ENCODE measurements at places on chromosomes 6 and 20.

GRCh38 chr6:71706523-71706922, 179.8 kb upstream of the RIMS1 start:
- no peak for DNase-seq

DNA sequence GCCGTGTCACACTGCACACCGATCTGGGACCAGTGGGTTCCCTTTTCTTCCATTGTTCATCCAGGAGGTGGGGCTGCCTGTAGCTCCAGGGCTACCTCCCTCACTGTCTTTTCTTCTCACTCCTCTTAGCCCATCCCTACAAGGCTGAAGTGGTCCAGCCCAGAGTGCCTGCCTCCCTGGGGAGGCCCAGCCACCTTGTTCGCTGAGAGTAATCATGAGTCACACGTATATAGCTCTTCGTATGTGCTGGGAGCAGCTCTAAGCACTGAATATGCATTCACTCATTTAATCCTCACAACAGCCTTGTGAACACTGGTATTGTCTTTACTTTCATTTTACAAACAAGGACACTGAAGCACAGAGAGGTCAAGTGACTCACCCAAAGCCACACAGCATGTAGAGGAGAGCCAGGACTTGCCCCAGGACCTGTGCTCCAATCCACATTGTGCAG, 14.7 kb upstream of the CCDC167 start:
- peak; percentile 22 for DNase-seq

GRCh38 chr6:136104556-136104955, 145.6 kb downstream of the MTFR2 start:
- no peak for DNase-seq

DNA sequence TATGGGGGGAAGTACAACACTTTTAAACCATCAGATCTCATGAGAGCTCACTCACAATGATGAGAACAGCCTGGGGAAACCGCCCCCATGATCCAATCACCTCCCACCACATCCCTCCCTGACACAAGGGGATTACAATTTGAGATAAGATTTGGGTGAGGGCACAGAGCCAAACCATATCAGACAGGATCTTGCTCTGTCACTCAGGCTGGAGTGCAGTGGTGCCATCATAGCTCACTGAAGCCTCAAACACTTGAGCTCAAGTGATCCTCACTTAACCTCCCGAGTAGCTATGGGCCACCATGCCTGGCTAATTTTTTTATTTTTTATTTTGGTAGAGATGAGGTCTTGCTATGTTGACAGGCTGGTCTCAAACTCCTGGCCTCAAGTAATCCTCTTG, 5.1 kb upstream of the IYD start:
- no peak for DNase-seq

DNA sequence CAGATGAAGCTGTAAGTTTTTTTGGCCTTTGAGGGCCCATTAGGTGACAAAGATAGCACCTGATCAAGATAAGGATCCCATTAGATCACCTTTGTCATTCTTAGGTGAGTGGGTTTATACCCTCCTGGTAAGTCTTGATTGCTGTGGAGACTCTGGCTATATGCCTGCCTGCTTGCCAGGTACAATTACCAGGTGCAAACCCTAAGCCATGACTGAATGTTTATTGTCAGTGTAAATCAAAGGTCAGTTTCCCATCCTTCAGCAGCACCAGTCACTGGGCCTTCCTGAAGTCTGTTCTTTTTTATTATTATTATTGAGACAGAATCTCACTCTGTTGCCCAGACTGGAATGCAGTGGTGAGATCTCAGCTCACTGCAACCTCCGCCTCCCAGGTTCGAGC, 106.4 kb upstream of the FOXO3 start:
- DNase-seq: no peak

- no peak for DNase-seq
These were observed 3.6 kb downstream of the ESR1 start for GRCh38 chr6:151811081-151811480.

- no peak for DNase-seq
These were observed 77.1 kb downstream of the SGK1 start for GRCh38 chr6:134240665-134241431.

- peak; percentile 21 for DNase-seq
These were observed 145.7 kb downstream of the BTBD9 start for GRCh38 chr6:38493931-38494547.

GRCh38 chr6:7894262-7895124, 16.1 kb downstream of the TXNDC5 start:
- no peak for DNase-seq

DNA sequence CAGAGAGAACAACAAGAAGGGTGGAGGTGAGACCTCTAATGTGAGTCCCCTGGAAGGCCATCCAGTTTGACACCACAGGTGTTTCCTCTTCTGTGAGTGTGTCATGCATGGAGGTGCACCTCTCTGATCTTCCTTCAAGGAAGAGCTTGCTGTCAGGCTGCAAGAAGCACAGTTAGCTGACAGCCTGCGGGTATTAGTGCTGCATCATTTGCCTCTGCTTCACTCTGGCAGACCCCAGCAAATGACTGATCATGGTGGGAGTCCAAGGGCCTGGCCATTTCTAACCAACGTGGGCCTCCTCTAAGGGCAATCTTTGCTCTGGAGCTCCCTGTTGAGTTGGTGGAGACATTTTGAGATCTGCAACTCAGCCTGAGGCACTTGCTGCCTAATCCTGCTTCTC, 206.3 kb downstream of the EPHA7 start:
- no peak for DNase-seq

DNA sequence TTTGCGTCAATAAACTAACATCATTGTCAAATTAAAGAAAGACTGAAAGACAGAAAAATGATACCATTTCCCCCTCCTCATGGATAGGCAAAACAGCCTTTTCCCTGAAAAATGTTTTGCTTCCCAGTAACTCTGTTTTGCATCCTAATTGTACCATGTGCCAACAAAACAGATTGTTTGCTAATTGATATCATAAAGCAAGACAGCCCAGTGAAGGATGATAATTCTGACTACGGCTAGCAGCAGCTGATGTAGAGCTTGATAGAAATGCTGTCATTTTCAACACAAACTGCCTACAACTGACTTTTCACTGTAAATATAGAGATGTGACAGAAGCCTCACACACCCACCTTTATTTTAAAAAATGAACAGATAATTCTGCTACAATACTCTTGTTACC, 1061.6 kb downstream of the HACE1 start:
- no peak for DNase-seq

DNA sequence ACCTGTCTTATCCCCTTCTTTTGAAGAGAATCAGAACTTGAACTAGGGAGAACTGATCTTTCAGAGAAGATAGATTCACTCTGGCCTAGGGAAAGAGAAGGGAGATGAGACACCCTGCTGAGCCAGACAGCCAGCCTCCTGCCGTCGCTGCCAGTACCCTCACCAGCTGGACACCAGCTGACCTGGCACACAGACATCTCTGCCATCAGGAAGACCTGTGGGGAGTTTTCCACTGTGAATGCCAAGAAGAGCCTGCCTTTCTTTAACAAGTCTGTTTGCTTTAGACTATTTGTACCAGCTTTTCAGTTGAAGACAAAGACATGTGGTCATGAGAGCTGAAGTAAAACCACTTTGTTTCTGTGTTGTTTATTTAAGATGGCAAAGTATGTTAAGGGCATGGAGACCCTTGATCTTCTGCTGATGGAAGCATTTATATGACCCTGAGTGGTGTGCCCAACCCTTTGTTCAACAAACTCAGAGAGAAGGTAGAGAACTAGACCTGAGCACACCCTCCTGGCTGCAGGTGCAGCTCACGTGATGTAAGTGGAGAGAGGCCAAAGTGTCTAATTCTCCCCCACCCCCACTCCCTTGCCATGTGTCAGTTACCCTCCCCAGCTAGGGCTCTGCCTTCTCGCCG, 82.3 kb upstream of the SLC24A3 start:
- DNase-seq: no peak

DNA sequence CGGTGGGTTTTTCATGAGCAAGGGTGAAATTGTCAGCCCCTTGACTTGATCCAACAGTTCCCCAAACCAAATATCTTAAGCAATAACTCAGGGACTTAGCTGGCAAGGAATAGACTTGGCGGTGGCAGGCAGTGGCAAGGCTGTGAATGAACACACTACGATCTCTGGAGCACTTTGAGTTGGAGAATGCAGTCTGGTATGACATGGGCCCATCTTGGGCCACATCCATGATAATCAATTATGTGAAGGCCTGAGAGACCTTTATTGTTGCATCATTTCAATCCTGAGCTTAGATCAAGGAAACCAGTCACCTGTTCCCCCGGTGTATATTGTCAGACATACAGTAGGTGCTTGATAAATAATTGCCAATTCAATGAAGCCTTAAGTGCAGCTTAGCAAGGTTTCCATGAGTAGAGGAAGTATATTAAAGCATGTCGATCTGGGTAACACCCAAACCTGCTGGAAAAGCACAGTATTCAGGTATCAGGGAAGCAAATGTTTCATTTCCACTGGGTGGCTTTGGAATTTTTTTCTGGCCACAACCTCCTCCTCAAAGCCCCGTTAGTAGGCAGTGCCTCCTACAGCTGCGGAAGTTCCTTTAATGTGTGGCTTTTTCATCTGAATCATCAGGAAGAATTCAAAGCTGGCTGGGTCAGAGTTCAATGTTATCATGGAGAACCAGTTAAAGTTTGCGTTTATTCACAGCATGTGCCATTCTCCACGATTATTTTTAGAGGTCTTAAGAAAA, 10.2 kb downstream of the CASS4 start:
- peak; percentile 34 for DNase-seq

DNA sequence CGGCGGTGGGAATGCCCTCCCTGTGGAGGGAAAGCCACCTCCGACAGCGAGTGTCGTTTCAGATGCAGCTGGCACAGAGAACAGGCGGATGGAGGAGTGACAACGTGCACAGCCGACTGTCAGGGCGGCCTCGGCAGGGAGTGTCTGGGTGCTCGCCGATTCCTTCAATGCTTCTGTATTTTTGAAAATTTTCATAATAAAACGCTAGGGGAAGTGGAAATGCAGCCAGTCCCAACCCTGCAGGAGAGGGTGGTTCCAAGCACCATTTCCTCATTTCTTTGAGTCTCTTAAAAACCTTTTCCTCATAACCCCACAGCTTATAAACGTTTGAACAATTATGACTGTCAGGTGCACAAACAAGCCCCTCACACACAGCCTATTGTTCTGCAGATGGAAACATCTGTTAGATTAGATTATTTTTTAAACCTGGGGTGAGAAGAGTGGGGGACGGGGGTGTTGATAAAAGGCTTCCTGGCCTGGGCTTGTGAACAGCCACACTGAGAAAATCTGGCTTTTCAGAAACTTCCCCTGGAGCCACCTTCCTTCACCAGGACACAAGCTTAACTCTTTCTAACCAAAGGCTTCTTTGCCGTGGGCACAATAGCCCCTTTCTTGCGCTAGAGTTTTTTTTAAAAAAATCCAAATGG, 228.9 kb downstream of the ANKRD60 start:
- no peak for DNase-seq

- peak; percentile 95 for DNase-seq
These were observed 5.8 kb upstream of the EEF1E1 start for GRCh38 chr6:8108031-8108660.

DNA sequence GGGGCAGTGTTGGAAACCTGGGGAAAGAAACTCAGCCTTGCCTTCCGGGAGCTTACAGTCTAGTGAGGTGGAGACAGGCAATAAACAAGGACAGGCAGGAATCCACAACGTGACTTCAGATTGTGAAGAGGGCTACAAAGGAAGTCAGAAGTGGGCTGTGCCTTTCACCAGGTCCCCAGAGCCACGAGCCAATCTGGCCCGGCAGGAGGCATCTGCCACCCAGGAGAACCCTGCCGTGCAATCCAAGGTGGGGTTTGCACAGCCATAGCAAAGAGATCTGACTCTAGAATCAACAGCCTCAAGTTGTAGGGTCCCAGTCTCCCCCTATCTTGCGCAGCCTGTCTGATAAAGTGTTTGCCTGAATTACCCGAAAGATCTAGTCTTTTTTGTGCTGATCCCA, 5.5 kb downstream of the SLC32A1 start:
- DNase-seq: no peak

GRCh38 chr6:88251301-88251700, 85.2 kb upstream of the CNR1 start:
- no peak for DNase-seq

- no peak for DNase-seq
These were observed 16.6 kb downstream of the APCDD1L start for GRCh38 chr20:58498470-58499068.

GRCh38 chr20:35697696-35698297, 1.4 kb downstream of the NFS1 start:
- DNase-seq: no peak

DNA sequence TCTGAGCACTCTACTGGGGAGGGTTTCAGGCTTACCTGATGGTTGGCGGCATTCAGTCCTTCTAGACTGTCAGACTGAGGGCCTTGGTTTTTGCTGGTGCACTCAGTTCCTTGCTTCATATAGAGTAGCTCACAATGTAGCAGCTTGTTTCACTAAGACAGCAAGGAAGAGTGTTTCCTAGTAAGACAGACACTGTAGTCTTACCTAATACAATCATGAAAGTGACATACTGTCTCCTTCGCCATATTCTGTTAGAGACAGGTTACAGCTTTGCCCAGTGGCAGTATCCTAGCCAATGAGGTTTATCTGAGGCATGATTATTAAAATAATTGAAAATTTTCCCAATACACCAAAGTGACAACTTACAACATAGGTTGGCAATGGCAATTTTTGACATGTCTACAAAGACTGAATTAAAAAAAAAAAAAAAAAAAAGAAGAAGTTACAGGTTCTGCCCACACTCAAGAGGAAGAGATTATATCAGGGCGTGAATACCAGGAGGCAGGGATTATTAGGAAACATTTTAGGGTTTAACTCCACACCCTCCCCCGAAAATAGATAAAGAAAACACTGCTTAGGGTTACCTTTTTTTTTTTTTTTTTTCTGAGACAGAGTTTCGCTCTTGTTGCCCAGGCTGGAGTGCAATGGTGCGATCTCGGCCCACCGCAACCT, 66.8 kb downstream of the SCAND1 start:
- no peak for DNase-seq

- DNase-seq: no peak
These were observed 2.9 kb upstream of the AKAP7 start for GRCh38 chr6:131132360-131132759.

DNA sequence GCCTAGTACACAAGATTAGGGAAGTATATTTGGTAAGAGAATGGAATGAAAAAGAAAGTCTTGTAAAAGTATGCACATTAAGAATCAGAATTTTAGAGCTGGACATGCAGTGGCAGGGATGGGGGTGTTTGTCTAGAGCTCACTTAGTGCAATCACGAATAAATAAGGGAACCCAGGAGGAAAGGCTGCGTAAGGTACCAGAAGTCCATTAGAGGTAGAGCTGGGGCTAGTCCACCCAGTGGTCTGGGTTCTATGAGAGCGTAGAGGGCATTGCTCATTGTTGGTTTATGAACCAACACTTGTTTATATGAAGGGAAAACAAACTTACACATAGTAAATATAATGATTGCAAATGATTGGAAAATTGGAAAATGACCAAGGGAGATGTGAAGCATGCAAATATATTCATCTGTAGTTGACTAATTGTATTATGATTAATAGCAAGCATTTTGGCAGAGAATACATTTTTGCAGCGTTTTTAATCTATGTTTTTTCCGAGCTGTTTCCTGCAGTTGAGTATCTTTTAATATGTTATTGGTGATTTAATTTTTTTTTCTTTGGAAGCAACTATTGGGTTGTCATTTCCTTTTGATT, 3.2 kb downstream of the CDC40 start:
- DNase-seq: no peak

All from skeletal muscle cell (primary cell).